Effector CD4-positive, alpha-beta T cell (primary cell): ENCODE measurements at places on chromosomes 1 and 21.

GRCh38 chr1:117814856-117815797, 114.3 kb downstream of the GDAP2 start:
- DNase-seq, result no peak

DNA sequence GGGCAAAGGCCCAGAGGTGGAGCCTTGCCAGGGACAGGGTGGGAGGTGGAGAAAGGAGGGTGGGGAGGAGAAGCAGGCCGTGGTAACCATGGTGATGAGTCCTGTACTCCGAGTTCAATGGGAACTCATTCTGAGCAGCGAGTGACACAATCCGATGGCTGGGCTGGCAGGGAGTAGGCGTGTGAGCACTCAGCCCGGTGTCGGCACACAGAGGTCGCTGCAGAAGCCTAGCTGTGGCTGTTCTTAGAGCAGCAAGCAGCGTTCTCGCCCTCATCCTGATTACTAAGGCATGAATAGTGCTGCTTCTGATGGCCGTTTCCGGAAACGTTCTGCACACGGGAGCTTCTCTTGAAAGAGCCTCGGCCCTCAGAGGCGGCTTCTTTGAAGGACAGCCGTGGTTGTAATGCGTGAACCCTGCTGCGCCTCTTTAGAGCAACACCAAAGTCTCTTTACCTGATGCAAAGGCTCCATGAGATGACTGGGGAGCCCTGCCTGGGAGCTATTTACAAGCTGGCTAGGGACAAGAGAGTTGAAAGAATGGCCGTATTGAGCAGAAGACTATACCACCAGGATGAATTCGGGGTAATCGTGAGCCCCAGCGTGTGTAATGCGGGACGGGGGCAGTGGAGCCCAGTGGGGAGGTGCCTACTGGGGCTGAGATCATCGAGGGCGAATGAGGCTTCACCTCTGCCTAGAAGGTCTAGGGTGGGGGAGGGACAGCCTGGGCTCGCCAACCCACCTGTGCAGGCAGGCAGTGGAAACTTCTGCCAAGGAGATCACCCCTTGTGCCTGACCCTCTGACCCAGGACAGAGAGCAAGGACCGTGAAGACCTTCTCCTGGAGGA, 72.8 kb upstream of the PAX7 start:
- no peak for DNase-seq

DNA sequence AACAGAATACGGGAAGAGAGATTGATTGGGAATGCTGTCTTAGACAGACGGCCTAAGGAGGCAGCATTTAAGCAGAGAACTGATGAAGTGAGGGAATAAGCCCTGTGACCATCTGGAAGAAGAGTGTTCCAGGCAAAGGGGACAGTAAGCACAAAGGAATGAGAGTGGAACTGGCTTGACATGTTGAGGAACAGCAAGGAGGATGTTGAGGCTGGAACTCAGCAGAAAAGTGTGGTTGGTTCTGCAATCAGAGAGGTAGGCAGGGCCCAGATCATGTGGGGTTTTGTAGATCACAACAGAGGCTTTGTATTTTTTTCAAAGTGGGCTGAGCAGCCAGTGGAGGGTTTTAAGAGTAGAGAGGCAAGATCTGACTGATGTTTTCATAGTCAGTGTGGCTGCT, 157.4 kb downstream of the DNM3 start:
- DNase-seq, result no peak

DNA sequence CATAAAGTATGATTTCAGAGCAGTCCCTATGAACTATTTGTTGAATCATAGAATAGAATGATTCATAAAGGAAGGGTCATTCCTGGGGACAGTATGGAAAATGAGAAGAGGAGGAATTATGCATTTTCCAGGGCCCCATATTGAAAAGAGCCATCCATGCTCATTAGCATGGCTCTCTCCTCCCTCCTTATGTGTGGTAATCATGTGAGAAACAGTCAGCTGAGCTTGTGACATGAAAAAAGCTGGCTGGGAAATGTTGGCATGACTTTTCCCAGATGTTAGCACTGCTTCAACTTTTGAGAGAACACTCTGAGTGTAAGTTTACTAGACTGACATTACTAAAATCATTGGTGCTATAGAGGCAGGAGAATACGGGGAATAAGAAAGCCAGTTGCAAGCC, 16.1 kb downstream of the TRIM67 start:
- no peak for DNase-seq

DNA sequence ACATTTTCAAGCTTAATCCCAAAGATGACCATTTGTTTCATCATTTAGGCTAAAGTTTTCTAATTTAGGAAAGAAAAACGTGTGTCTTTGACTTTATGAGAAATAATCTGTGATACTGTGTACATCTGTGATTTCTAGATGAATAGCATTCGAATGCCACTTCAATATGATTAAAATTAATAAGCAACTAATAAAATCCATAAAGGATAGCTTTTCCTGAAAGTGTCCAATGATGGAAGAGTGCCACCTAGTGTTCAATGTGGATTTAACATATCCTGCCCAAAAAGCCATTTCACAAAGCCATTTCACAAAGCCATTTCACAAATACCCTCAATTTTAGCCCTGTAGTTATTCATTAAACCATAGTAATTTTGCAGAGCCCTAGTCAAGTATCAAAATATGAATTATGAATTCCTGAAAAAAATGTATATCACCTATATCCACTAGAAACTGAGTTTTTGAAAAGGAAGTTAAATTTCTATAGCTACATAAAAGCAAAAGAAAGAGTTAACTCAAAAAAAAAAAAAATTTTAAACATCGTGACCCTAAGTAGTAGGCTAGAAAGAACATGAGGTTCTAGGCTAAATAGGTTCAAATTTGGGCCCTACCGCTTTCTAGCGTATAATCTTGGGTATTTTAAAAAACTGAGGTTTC, 19.1 kb downstream of the NME7 start:
- DNase-seq, result peak; percentile 33

DNA sequence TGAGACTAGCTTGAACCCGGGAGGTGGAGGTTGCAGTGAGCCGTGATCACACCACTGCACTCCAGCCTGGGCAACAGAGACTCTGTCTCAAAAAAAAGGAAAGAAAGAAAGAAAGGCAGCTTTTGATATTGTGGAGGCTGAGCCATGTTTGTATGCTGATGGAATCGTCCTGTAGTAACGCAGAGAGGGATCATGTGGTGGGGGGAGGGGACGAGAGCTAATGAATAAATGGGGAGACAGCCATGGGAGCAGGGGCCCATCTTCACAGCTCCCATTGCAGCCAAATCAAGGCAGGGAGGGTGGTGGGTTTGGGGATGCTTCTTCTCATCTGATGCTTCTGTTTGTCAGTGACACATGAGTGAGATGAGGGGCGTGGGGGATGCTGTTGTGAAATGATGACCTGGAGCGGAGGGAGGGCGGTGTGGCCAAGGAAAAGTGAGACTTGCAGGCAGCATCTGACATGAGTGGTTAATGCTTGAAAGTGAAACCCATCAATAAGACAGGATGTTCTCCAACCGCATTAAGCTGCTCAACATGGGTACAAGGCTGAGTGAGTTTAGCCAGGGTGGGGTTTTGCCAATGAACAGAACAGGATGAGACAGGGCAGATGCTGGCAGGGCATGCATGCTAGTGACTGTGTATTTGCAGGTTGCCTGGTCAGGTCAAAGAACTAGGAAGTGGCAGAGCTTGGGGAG, 16.7 kb downstream of the SPATA21 start:
- DNase-seq, result peak; percentile 20

- DNase-seq, result no peak
Measured at GRCh38 chr21:38261851-38262250, 5.1 kb downstream of the KCNJ15 start.
